ENCODE measurements at places on chromosomes 2 and 18. TPM values are rescaled to one million over a fixed set of nuclear protein-coding genes. Genes with fewer than 3 reads are reported as not detected.

The NYAP2 gene
- not detected for polyA plus RNA-seq

The CAPN14 gene
- polyA plus RNA-seq: 0.10 TPM

The SERPINB2 gene
- 22.1 TPM for polyA plus RNA-seq

The TBR1 gene
- not detected for polyA plus RNA-seq

The BOLL gene
- not detected for polyA plus RNA-seq

The ECEL1 gene
- not detected for polyA plus RNA-seq

The ARHGAP15 gene
- not detected for polyA plus RNA-seq

The MGAT4A gene
- not detected for polyA plus RNA-seq

The CD302 gene
- 4.0 TPM for polyA plus RNA-seq

The SLC5A7 gene
- not detected for polyA plus RNA-seq

The ANO7 gene
- 0.50 TPM for polyA plus RNA-seq

DNA sequence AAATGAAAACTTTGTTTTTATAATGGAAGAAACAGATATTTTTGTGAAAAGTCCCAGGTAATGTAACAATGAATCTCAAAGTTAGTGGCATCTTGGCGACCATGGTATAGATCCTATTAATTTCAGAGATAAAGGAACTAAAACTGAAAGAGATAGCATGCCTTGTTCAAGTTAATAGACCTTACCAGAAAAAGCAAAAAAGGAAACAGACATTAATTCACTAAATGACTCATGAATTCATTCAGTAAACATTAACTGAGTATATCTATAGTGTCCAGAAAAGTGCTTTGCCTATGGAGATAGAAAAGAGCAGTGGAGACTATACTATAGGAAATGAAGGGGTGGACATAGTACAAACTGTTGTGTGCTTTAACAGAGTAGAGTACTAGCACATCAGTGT lies 763.3 kb downstream of the TRIB2 start:
- DNase-seq: no peak

DNA sequence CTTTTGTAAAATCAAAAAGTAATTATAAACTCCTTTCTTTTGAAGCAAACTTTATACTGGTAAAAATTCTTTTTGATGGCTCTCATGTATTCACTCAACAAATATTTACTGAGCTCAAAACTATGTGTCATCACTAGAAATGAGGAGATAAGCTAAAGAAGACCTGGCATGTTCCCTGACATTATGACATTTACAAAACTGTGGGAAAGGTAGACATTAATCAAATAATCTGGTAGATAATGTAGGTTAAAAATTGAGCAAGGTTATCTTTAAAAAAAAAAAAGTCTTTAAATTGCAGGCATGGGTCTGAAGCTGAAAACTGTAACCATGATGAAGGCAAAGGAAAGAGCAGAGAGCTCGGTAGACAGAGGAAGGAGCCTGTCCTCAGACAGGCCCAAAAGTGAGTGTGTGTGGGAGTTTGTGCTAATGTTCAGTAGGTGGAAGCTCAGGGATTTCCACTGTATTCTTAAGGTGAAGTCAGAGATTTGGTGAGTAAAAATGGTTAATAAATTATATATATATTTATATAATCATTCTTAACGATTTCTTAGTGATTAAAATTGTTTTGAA lies 612.9 kb downstream of the LRP1B start:
- DNase-seq: no peak

- DNase-seq: no peak
These were observed 13.0 kb downstream of the DIPK1C start for GRCh38 chr18:74444104-74444503.

DNA sequence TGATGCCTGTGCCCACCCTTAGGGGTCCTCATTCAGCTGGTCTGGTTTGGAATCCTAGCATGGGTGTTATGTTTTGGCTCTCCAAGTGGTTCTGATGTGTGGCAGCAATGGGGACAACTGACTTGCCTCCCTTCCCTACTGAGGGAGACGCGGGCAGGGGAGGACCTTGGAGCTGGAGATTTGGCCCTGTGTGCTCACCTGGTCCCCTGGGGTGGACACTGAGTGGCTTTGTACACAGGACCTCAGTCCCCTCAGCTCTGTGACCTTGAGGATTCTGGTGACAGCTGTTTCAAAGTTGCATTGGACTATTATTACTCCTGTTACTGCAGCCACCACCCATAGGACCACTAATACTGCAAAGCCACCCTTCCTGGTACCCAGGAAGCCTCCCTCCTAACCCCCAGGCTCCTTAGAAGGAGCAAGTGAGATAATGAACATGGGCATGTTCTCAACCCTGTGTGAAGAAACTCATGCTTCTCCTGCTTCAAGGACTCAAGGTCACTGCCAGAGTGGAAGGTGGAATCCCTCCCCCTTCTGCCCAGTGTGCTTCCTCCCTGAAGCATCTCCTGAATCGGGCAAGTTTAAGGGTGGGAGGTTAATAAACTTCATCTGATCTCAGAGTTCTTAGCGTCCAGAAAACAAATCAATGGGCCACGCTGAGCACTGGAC lies 26.5 kb downstream of the TMEM182 start:
- DNase-seq: no peak

DNA sequence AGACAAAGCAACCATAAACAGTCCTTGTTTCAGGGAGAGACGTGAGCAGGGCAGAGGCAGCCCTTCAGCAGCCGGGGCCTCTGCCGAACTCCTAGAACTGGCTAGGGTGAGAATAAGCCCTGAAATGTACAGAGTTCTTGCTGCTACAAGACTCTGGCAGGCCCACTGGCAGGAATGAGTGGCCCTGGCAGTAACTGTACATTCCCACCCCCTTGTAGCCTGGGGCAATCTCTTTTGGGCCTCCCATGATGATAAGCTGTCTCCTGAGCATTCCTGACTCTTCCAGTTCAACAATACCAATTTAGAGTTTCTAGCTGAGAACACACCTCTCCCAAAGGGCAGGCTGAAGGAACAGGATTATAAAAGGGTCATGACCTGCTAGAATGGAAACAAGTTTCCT lies 54.3 kb downstream of the HAUS1 start:
- no peak for DNase-seq

- no peak for DNase-seq
These were observed 53.8 kb downstream of the MAP4K4 start for GRCh38 chr2:101751276-101751815.

DNA sequence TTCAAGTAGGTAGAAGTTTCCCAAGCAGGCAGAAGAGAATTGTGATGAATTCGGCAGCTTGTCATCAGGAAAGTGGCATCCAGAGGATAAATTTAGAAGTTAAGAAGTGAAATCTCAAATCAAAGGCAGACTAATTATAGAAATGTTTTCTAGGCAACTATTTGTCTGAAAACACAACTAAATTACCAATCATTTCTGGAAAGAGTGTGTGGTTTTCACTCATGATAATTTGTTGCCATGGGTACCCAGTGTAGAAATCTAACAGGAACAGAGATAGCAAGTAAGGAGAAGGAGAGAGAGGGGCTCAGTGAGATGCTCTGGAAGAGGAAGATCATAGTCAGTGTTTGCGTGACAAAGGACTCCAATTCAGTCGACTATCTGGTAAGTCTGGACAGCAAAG lies 208.1 kb downstream of the NCKAP5 start:
- DNase-seq: no peak

DNA sequence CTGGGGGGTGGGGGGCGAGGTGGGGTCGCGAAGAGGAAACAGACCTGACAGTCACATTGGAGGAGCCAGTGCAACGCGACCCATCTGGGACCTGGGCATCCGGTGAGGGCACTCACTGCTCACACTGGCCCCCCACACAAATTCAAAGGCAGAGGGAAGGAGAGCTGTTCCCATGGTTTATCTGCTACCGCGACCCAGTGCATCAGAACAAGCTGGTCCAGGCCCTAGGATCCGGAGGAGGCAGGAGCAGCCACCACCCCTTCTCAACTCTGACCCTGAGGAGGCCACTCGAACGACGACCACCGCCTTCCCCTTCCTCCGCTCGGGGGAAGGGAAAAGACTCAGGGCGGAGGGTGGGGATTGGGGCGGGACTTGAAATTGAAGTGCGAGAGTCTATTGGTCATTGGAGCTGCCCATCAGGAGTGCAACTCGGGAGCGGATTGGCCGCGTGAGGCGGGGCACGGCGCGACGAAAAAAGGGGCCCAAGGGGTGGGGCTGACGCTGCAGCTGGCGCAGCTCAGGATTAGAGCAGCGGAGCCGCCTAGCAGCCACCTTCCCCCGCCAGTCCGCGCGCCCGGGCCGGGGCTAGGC lies at the start of gene CDK5R2:
Gene CDK5R2 (plus strand): TSS at position 526 of the 591 bp plus-strand sequence. CDS start 155 bp downstream, outside the sequence.
- DNase-seq: no peak

GRCh38 chr2:15337996-15338666 lies 223.0 kb downstream of the NBAS start:
- no peak for DNase-seq

DNA sequence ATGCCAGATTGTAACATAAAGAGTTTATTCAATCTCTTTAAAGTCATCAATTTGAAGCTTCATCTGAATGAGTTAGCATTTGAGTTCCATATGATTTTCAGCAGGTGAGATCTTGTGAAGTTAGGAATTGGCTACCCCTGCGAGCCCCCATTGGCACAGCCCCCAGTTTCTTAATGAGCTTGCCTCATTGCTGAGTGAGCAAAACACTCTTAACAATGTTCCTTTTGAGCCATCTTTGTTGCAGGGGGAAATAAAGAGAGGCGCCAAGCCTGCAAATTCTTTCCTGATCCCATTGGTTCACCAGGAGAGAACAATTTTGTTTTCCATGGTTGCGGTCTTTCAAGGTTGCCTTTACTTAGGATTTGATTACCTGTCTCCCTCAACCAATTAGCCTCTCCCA lies 18.7 kb downstream of the DPP10 start:
- no peak for DNase-seq

DNA sequence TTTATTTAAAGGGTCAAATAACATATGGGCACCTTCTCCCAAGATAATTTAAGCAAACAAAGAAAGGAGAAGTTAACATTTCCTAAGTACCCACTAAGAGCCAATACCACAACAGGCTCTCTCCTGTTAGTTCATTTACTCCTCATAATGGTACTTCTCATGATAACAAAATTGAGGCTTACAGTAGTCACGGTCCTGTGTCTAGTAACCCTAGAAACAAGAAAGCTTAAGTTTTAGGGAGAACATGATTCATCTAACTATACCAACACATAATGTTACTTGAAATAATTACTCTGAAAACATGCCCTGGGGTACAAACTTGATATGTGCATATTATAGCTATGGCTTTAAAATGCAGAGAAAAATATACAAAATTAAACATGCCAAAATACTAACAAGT lies 19.8 kb downstream of the IWS1 start:
- DNase-seq: no peak

DNA sequence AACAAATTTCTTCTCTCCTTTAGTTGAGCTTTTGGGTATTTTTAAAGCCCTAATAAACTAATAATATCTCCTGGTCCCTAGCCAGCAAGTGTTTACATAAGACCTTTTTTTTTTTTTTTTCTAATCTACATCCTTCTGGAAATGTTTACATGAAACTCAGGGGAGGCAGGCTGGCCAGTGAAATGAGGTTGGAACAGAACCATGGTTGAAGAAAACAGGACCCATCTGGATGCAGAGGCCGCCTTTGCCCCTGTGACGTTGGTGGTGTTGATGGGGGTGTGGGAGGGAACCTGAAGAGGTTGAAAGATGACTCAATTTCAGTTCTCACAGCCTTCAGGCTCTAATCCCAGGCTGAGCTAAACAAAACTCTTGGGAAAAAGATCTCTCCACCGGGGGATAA lies 118.5 kb downstream of the NRP2 start:
- no peak for DNase-seq

GRCh38 chr2:182504903-182505302 lies 78.1 kb upstream of the PDE1A start:
- DNase-seq: no peak

DNA sequence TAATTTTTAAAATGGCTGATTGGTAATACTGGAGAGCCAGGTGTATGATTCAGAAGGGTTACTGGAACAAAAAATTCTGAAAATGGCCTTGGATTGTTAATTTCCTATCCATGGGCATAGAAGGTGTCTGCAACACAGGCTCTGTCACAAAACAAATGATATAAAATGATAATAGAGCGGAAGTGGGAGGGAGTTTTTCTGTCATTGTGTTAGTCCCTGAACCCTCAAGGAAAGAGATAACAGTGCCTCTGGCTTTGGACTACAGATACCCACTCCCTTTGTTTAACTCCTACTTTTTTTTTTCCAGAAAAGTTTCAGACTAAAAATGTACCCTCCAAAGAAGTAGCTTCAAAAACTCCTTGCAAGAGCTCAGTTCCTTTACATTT lies 28.0 kb upstream of the YES1 start:
- no peak for DNase-seq

DNA sequence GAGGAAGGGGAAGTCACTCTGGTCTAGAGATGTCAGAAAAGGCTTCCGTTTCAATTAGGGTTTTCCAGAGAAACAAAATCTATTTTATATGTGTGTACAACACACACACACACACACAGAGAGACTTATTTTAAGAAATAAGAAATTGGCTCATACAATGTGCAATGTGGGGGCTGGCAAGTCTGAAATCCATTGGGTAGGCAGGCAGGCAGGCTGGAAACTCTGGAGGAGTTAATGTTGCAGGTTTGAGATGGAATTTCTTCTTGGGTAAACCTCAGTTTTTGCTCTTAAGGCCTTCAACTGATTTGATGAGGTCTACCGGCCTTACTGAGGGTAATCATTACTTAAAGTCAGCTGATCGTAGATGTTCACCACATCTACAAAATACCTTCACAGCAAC lies 62.6 kb downstream of the MDH1 start:
- no peak for DNase-seq

- DNase-seq: peak; percentile 85
These were observed 52.3 kb downstream of the DIS3L2 start for GRCh38 chr2:232013701-232014353.

DNA sequence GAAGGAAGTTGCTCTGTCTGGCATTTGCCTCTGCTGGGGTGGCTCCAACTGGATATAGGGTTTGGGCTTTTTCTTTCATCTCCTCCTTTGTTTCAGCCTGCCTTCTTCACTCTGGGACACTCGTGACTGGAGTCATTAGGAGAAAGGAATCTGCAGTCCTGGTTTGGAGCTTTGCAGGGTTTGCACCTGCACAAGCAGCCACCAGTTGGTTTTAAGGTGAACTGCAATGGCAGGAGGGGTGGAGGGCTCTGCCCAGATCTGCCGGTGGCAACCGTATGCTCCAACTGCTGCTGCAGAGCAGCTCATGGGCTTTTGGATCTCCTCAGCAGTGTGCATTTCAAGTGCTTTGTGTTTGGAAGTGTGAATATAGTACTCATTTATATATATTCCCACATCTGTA lies 131.3 kb upstream of the MGAT5 start:
- DNase-seq: no peak

- DNase-seq: no peak
These were observed 72.8 kb downstream of the ZNF521 start for GRCh38 chr18:25279133-25279532.

GRCh38 chr2:229257985-229258384 lies 13.1 kb downstream of the PID1 start:
- DNase-seq: no peak

GRCh38 chr2:85834466-85834865 lies 54.3 kb downstream of the ST3GAL5 start:
- no peak for DNase-seq

GRCh38 chr2:240728827-240729226 lies 37.2 kb downstream of the AQP12A start:
- no peak for DNase-seq

GRCh38 chr2:3238951-3239841 lies 138.4 kb downstream of the EIPR1 start:
- no peak for DNase-seq
